ENCODE measurements at places on chromosomes 7 and 10.

GRCh38 chr10:61901829-61902444, 438 bp downstream of the ARID5B start:
- DNase-seq: peak; percentile 26

- no peak for DNase-seq
These were observed 88.5 kb downstream of the ADCY1 start for GRCh38 chr7:45662540-45663166.

GRCh38 chr7:4797858-4798705, 22.7 kb downstream of the AP5Z1 start:
- peak; percentile 46 for DNase-seq

GRCh38 chr10:129448539-129448938, 18.5 kb upstream of the MGMT start:
- no peak for DNase-seq

- DNase-seq: no peak
These were observed 96.7 kb downstream of the PAXIP1 start for GRCh38 chr7:154906201-154906600.

GRCh38 chr7:43784030-43784584, 25.6 kb downstream of the BLVRA start:
- DNase-seq: no peak

DNA sequence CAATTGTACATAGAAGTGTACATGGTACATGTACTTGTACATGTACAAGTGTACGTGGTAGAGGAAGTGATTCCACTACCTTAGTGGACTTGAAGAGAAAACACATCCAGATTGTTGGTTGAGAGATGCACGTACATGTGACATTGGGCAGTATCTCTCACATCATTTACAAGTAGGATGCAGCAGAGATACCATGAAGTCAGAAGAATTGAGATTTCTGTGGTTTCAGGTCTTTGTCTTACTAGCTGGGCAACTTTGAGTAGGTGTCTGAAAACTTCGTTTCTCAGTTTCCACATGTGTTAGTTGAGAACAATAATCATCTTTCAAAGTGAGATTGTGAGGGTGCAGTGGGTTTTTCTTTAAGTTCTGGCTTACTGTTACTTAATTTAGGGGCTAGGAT, 21.5 kb downstream of the CLDN12 start:
- DNase-seq: no peak

DNA sequence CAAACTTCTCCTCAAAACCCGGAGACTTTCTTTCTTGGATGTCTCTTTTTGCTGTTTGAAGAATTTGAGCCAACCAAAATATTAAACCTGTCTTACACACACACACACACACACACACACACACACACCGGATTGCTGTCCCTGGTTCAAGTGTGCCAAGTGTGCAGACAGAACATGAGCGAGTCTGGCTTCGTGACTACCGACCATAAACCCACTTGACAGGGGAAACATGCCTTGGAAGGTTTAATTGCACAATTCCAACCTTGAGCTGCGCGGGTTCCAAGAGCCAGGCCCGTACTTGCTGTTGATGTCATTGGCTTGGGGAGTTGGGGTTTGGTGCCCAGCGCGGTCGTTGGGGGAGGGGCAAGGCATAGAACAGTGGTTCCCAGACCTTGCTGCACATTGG, 1.7 kb downstream of the EGFR start:
- DNase-seq: no peak

DNA sequence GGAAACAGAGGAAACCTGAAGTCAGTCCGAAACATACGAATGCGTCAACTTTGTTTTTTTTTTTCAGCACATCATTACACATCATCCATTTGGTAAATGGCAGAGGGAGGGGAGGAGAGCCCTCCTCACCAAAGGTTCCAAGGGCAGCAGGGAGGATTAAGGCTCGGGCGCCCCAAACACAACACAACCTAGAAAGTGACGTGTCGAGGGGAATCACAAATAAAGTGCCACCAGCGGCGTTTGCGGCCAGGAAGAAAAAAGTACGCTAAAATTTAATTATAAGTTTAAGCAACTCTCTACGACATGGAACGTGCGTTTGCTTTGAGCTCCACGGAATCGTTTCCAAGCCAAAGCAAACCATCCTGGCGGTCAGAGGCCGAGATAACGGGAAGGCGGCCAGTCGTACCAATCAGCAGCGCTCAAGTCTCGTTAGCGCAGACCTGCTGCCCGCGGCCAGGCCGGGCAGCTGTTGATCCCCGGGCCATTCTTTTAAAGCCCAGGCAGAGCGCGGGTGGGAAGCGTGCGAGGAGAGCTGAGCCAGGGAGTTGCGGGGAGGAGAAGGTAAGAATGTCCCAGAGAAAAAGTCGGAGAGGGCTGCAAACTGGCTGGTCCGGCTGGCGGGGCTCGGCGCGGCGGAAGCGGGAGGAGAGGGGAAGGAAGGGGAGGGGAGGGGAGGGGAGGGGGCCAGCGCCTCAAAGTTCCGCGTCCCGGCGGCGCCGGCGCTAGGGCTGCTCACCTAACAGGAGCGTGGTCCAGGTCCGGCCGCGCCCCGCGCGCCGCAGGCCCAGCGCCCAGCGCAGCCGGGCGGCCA, 719 bp downstream of the DPY19L1 start:
- peak; percentile 42 for DNase-seq

GRCh38 chr7:94400643-94401427, 6.1 kb downstream of the COL1A2 start:
- DNase-seq: no peak

DNA sequence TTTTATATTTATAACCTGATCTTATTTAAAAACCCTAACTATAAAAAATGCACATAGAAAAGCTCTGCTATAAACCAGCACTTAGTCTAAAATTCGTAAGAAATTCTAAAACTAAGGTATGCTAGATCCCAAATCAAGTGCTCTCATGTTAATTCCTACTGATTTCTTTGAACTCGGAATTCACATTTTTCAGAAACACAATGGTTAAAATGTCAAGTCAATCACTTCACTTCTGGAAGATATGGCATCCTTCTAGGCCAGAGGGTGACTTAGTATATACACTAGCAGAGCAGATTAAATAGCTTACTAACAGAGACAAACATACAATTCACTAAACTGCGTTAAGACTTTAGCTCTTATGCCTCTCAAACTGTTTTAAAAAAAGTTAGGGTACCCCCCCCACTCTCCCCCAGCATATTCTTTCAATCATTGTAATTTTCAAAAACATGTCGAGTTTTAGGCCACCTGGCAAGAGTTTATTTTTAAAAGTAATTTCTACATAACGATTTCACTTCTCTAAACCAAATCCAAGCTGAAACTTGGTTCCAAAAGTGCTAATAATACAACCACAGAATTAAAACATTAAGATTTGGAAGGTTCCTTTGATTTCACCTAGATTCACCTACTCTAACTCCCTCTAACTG, 129.4 kb downstream of the NRBF2 start:
- DNase-seq: no peak

GRCh38 chr7:140005754-140006503, 56.8 kb downstream of the PARP12 start:
- DNase-seq: no peak

DNA sequence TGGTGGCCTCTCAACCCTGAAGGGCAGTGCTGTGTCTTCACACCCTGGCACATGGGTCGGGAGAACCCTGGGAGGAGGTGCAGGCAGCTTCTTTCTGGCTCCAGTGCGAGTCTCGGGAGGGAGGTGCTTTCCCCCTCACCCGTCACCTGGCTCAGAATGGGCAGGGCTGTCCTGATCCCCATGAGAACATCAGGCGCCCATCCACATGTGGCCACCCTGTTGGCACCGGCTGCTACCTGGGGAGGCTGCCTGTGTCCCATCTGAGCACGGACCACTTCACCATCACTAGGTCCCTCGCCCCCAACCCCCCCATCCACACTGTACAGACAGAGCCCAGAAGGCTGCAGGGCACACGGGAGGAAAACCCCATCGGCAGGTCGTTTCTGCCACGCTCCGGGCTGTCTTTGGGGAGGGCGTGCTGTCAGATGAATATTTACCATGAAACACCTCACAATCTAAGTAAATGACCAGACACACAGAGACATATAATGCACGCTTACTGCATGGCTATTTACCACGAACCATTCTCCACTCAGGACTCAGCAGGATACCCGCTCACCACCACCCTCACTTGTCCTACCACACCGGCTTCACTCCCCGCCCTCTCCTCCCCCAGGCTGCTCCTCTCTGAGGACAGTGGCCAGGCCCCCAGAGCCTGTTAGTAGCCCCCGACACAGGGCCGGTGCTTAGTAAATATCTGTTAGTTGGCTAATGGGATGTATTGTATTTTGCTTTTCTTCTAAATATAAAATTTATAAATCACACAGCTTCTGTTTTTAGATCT, 282.2 kb downstream of the DNAJB6 start:
- DNase-seq: no peak

- DNase-seq: no peak
These were observed 14.6 kb downstream of the RASGEF1A start for GRCh38 chr10:43252166-43252782.

DNA sequence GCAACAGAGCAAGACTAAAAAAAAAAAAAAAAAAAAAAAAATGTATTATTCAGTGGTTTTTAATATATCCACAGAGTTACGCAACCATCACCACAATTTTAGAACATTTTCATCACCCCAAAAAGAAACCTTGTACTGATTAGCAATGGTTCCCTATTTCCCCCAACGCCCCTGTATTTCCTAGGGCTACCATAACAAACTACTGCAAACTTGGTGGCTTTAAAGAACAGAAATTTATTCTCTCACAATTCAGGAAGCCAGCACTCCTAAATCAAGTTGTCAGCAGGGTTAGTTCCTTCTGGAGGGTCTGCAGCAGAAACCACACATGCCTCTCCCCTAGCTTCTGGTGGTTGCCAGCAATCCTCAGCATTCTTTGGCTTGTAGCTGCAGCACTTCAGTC, 5.9 kb upstream of the NUP42 start:
- peak; percentile 85 for DNase-seq

GRCh38 chr7:91557789-91558404, 293.7 kb downstream of the FZD1 start:
- DNase-seq: no peak

GRCh38 chr7:82715344-82715743, 271.8 kb upstream of the CACNA2D1 start:
- DNase-seq: no peak

DNA sequence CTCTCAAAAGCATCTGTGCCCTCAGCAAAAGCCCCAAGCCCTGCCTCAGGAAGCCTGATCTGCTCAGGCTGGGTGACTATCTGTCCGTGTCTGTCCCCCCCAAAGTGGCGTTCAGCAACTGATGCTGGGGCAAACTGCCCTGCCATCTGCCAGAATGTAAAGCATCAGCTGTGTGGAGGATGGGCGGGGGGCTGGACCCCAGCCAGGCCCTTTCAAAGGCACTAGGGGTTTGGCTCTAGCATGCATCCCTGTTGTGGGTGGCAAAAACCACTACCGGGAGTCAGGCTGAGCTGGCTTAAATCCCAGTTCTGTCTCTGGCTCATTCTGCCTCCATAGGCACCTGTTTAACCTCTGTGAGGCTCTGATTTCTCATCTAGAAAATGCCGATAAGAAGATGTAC, 35.5 kb downstream of the GPRIN2 start:
- no peak for DNase-seq

GRCh38 chr10:114239117-114239993, at the start of gene VWA2:
VWA2 (plus strand) TSS chr10:114239254; CDS start chr10:114248714, 9,460 bp downstream.
- no peak for DNase-seq

DNA sequence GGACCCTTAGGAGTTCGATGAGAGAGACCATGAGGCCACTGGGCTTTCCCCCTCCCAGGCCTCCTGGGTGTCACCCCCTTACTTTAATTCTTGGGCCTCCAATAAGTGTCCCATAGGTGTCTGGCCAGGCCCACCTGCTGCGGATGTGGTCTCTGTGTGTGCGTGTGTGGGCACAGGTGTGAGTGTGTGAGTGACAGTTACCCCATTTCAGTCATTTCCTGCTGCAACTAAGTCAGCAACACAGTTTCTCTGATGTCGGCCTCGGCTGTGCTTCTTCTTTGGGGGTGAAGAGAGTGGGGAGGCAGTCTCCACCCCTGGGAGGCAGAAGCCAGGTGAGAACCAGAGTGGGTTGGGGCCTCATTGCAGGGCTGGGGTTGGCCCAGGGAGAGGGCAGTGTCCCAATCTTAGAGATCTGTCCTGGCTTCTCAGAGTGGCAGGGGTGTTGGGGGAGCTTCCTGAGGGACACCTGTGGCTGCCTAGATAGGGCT, 1.5 kb downstream of the PVRIG start:
- DNase-seq: no peak

DNA sequence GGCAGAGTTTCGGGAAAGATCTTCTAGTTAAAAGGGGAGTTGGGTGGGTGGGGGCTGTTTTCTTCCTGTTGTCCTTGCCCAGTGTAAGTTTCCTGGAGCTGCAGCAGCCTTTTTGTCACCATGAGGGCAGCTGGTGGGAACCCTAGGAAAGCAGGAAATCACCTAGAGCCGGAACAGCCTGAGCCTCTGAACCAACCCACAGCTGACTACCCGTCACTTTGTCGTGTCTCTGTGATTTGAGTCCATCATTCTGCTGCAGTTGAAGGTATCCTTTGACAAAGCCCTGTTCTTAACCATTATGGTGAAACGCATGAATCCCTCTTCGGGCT, 1.2 kb upstream of the C10orf143 start:
- DNase-seq: no peak

GRCh38 chr10:31896968-31897384, 31.7 kb downstream of the ARHGAP12 start:
- no peak for DNase-seq

- no peak for DNase-seq
These were observed 79.5 kb downstream of the HIPK2 start for GRCh38 chr7:139698278-139698677.

GRCh38 chr7:130486954-130487436, 4.9 kb upstream of the MEST start:
- no peak for DNase-seq

DNA sequence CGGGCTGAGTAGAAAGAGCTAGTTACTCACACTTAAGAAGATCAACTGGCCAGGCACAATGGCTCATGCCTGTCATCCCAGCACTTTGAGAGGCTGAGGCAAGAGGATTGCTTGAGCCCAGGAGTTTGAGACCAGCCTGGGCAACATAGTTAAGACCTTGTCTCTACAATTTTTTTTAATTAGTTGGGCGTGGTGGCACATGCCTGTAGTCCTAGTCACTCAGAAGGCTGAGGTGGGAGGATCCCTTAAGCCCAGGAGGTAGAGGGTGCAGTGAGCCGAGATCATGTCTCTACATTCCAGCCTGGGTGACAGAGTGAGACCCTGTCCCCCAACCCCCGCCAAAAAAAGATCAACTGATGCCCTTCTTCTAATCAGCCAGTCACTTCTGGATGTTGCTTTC, 74.6 kb upstream of the ATP6V0A4 start:
- no peak for DNase-seq

- DNase-seq: peak; percentile 24
These were observed 31.0 kb upstream of the NUB1 start for GRCh38 chr7:151310578-151310977.

DNA sequence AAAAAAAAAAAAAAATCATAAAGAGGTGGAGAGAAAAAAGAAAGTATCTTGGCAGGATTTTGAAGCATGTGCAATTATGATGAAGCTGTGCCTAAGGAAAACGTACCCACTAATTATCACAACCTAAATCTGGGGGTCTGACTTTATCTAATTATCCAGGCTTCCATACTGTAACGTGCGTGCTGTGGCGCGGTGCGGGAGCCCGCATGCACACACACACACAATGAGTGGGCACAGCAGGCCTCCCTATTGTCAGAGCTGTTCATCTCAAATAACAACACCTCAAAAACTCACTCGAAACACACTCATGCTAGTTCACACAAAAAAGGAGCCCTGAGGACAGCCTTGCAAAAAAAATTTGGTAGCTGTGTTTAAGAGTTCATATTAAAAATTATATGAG, 31.9 kb downstream of the BEND7 start:
- DNase-seq: no peak

- DNase-seq: no peak
These were observed 117.8 kb upstream of the INSYN2A start for GRCh38 chr10:127313996-127314700.

All from inflammatory macrophage (primary cell).